ENCODE measurements at places on chromosomes 1 and 21.

GRCh38 chr1:68223687-68224086 lies 8.6 kb downstream of the WLS start:
- DNase-seq: no peak

GRCh38 chr1:96565546-96565945 lies 156.0 kb upstream of the PTBP2 start:
- DNase-seq: no peak

GRCh38 chr1:64186138-64186897 lies 17.1 kb upstream of the UBE2U start:
- DNase-seq: no peak

DNA sequence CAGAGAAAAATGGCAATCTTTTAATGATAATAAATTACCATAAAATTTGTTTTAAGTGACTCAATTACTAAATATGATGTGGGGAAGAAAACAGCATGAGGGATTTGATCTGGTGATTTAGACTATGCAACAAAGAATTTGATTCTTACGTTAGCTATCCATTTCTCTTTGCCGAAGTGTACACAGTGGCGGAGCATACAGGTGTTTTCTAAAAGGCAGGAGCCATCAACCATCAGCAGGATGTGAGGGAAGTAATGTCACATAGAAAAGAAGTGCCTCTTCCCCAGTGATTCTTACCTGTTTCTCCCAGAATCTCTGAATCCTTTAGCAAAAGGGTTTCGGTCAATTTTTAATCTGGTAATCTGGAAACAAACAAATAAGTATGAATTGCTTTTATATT lies 74.3 kb downstream of the TBX15 start:
- no peak for DNase-seq

DNA sequence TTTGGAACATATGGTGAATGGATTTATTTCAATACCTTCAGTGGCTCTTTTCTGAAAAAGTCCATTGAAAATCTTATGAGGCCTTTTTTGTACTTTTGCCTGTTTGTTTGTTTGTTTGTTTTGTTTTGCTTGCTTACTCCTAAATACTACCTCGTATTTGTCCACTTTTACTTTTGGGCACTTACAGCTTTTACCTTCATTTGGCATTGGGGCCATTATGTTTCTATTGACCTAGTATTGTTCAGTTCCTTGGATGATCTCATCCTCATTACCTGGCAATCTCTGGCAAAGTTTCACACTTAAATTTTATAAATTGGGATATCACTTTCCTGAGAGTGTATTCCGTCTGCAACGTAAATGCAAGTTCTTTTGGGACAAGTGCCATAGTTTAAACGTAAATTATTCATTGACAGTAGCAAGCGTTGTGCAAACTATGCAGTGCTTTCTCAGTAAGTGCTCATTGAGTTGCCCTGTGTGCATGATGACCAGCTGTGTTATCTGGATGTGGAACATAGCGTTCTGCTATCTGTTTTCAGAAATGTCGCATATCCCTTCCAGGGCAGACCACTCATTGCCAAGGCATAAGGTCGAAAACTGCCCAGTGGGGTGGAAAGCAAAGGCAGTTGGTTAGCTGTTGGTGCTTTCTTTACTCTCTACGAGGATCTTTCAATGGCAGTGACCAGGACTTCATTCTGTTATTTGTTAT lies 51.1 kb downstream of the LRRC8D start:
- DNase-seq: no peak

DNA sequence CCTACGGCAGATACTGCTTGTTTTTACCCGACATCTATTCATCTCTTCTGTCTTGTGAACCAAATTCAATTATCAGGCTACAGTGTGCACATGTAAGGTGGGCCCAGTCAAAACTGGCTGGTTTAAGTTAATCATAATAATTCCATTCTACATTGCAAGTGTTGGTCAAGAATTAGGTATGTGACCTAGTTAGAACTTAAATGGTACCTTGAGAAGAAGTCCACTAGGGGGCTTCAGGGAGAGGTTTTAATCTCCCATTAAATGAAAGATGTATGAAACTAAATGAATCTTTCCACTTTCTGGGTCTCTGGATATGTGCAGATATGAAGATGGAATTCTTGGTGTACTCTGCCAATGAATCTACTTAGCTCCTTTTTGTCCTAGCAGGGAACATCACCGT lies 187.1 kb downstream of the CDC42BPA start:
- DNase-seq: no peak

GRCh38 chr1:2448098-2448445 lies 28.0 kb upstream of the PLCH2 start:
- no peak for DNase-seq

- no peak for DNase-seq
Observed at GRCh38 chr1:166063701-166064100, 103.1 kb downstream of the FAM78B start.

GRCh38 chr1:201769072-201769471 lies 59.9 kb upstream of the IPO9 start:
- DNase-seq: no peak

DNA sequence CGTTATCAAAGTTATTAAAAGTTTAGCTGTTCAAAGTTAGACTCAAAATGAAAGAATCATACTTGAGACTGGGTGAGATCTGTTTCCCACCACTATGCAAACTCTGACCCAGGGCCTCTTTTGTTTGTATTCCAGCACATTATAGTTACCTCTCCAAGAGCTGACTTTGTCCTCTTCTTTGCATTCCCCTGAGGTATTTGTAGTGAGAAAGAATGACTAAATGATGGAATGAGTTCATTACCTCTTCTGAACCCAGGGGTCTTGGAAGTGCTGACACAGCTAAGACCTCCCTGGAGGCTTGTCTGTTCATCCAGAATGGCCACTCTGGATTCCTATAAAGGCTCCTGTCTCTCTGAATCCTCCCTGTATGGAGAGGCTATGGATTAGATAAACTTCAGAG lies 62.4 kb downstream of the FGGY start:
- no peak for DNase-seq

DNA sequence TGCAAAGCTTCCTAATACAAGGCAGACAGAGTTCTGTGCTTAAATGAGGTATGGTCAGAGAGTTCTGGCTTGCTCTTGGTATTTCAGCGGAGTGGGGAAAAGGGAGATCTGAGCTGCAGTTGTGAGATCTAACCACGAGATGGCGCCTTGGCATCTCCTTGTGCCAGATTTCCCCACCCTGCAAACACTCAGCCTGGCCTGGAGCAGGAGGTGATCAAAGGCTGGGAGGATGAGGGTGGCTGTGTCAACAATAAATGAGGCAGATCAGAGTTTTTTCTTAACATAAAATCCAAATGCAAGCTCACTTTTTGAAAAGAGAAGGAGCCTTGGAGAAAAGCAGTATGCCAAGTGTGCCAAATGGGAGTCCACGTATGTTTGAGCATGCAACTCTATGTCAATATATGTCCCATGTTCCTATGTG lies 4.1 kb upstream of the TFAP2E start:
- peak; percentile 49 for DNase-seq

- peak; percentile 51 for DNase-seq
Observed at GRCh38 chr1:58755468-58755872, 28.4 kb downstream of the JUN start.

DNA sequence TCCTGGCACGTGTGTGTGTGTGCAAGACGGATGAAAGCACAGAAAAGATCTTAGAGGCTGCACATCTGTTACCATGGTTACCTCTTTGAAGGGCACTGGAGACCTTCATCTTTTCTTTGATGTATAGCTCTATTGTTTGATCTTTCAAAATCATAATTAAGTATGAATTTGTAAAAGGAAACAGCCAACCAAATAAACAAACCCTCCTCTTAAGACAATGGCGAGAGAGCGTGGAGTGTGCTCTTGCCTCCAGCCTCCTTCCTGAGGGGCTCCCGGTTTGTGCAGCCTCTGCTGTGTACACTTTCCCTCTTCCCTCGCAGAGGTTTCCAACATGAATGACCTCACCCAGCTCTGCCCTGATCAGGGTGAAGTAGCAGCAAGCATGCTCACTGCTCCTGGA lies 27.9 kb downstream of the CACNA1S start:
- DNase-seq: no peak

DNA sequence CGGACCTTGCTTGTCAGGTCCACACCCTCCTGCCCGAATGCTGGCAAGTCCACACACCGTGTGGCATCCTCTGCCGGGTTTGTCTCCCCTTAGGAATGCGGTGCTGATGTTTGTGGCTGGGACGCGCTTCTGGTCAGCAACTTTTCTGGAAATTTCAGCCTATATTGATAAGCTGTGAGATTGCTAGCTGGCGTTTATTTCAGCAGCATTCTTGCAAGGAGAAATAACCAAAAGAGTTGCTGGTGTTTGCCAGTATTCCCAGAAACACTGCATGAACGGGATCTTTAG lies 601 bp downstream of the CEPT1 start:
- DNase-seq: no peak

- DNase-seq: no peak
Observed at GRCh38 chr1:234751678-234752077, 141.7 kb upstream of the IRF2BP2 start.

DNA sequence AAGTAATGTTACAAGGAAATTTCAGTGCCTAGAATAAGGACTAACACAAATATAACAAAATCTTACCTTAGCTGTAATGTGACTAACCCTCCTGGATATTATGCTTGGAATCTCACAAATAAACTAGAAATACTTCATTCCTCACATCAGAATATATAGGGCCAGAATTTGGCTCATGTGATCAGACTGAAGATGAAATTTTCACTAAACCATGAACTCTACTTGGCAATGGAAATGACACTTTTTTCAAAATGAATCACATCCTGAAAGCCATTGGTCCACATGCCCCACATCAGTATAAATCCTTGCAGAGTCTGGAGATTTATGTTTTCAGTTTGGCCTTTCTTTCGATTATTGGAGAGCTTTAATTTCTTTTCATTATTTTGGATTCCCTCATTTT lies 227.8 kb downstream of the NRIP1 start:
- DNase-seq: no peak

GRCh38 chr1:29475326-29475725 lies 239.0 kb downstream of the PTPRU start:
- no peak for DNase-seq

DNA sequence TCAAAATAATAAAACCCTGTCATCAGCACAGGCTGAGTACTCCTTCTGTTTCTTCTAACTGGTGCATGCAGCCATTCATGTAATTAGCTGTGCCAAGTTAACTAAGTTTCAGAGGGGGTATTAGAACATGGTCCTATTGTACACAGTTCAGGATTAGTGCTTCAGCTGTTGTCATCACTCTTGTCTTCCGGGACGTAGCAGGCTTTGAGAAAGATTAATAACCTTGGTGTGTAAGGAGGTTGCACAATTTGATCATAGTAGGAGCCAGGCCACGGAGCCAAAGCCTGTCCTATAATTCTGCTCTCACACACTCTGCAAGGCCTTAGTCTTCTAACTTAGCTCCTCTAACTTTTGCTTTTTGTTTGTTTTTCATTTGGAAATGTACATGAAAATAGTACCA lies 44.7 kb downstream of the PTGFRN start:
- no peak for DNase-seq

DNA sequence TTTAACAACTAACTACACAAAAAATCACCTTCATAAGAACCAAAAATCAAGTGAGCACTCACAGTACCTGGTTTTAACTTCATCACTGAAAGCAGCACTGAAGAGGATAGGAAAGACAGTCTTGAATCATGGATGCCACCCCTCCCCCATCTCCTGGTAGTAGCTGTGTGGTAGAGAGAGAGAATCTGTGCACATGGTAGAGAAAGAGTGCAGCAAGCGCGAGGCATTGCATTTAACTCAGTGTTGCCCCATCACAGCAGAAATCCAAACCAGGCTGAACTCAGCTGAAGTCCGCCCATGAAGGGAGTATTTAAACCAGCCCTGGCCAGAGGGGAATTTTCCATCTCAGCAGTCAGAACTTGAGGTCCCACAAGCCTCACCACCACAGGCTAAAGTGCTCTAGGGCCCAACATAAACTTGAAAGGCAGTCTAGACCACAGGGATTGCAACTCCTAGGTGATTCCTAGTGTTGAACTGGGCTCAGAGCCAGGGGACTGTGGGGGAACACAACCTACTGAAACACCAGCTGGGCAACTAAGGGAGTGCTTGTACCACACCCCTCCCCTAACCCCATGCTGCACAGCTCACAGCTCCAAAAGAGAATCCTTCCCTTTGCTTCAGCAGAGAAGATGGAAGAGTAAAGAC lies 38.4 kb downstream of the VAV3 start:
- DNase-seq: no peak

DNA sequence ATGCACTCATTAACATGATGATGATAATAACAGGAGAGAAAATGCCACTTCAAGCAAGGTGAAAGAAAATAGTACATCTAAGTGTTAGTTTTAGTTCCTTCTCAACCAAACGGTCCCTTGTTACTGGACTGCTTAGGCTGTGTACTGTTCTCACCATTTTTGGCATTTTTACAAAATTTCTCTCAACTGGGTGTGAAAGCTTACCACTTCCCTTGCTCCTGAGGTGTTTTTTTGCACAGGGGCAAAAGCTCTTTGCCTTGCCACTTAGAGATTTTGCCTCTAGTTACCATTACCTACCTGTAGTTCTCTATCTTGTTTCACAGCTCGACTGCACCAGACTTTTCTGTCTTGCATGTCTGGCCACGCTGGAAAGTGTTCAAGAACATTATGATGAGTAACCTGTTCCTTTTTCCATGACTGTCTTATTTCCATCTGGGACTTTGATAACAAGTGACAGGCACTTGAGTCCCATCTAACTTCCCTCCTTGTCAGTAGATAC lies 10.7 kb downstream of the NEK7 start:
- no peak for DNase-seq

- no peak for DNase-seq
Observed at GRCh38 chr1:64678366-64678765, 66.5 kb upstream of the RAVER2 start.

DNA sequence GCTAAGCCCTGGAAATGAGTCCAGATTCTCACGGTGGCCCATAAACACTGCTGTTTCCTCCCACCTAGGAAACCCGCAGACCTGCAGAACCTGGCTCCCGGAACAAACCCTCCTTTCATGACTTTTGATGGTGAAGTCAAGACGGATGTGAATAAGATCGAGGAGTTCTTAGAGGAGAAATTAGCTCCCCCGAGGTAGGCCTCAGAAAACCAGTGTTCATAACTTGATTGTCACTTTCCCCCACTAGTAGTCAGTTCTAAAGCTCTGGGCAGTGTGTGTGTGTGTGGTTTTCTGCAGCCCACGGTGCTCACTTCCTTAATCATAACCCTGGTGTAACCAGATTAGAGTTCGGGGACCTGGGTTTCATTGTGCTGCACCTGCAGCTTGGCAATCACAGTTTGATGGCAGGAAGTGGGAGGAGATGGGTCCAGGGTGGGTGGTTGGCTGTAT lies 39.1 kb downstream of the CLIC6 start:
- DNase-seq: peak; percentile 34

DNA sequence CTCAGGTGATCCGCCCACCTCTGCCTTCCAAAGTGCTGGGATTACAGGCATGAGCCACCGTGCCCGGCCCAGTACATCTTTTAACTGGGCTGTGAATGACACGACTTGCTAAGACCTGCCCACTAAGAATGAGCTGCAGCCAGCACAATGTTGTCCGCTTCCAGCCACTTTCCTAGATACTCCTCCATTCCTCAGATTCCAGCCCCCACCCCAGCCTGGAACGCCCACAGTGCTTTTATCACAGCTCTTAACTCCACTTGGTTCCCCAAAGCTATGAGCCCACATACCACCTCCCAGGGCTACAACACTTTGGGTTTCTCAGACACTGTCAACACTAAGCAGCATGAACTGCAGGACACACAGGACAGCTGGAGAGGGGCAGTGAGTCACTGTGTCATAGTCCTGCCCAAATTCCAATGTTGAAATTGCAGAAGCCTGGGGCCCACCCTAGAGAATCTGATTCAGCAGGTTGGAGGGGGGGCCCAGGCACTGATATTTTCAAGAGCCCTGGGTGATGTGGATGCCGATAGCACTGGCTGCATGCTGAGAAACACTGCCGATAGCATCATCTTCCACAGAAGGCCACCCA lies 58.0 kb downstream of the ACBD3 start:
- no peak for DNase-seq

Data from stimulated activated CD4-positive, alpha-beta T cell treated with anti-CD3 and anti-CD28 coated beads, Interleukin-12 subunit alpha, Interleukin-12 subunit beta, amount 100 ng/mL, for 48 hours (primary cell).